ENCODE measurements at places on chromosomes 7 and 10.

- no peak for DNase-seq
These were observed 5.7 kb upstream of the ZYX start for GRCh38 chr7:143375298-143376034.

DNA sequence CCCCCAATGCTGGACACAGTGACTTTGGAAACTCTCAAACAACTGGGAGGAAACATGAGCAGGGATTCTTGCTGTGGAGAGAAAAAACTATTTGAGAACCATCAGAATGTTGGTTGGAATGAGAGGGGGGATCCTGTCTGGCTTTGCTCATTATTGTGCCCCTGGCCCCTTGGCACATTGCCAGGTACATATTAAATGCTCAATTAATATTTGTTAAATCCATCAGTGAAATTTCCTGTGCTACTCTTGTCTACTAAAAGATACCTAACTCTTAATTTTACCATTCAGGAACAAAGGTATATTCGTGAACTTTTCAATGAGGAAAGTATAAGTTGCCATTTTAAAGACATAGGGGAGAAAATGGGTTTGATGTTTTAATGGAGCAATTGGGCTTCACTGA, 329.4 kb downstream of the OTUD1 start:
- DNase-seq: no peak

DNA sequence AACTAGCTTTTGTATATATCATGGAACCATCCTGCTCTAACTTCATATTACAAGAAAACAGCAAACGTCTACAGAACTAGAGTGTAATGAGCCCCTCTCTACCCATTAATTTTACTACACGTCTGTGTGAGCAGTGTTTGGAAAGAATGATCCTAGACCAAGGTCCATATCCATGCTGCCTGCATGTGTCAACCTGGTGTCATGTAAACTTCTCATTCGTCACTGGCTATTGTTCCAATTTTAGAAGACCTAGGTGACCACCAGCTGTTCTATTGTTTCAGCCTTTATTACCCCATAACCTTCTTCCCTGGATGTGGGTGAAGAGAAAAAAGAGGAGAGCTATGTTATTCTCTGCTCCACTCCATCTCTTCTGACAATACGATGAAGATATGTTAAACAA, 77.1 kb downstream of the CREM start:
- no peak for DNase-seq

DNA sequence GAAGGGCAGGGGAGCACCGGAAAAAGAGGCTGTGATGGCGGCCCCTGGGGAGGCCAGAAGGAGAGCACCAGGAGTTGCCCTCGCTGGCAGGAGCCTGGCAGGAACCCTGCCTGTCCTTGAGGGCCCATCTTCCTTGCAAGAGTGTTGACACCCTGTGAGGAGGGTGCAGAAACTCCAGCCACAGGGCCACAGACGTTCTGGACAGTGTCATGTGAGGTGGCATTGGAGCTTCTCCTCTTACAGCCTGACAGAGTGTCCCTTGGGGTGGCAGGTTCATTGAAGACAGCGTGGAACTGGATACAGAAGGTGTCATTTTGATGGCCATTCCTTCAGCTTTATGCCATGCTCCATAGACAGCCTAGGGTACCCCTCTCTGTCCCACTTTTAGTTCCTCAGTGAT, 54.2 kb downstream of the RBM20 start:
- DNase-seq: no peak

DNA sequence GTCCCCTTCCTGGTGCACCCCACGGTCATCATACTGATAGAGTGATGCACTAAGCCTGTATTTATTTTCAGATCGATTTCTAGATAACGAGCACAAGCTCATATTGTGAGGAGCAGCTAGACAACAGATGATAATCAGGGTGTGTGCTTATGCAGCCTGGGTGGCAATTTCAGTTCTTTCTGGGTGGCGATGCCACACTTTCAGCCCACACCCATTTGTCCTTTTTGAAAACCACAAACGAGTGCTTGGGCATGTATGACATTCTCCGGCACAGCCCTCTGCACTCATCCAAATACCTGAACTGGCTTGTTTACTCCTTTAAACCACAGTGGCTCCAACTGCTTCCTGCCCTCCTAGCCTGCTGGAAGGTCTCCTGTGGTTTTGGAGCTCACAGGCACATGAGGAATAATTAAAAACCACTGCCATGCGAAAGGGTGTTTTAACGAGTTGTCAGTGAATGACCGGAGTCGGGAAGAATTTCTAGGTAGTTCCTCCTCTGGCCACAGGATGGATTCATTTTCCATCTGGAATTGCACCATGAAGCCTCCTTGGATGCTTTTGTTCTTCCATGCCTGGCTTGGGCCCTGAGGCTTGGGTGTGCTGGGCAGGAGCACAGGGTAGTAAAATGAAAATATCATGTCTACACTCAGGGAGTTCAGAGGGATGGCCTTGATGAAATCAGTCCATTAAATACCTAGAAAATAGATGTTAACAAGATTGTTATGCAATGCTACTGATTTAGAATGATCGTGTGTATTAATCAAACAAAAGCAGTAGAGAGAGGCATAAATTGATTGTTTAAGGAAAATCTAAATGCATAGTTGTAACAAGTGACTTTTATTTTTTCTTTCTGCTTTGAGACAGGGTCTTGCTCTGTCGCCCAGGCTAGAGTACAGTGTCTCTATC, 52.4 kb upstream of the ITGB1 start:
- no peak for DNase-seq

GRCh38 chr7:35691366-35691765, 3.6 kb downstream of the HERPUD2 start:
- no peak for DNase-seq

DNA sequence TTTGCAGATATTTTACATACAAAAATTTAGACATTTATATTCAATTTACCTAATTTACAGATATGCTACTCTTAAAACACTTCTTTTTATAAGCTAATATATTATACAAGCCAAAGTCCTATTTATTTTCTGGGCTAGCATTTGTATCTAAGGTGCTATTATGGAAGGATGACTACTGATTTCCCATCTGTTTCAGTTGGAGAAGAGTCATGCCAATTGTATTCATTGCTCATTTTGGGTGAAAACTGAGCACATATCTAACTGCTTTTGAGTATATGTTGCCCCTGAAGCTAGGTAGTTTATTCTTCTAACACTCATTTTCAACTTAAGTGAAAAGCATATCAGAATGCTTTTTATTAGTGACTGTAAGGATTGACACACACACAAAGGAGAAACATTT, 172.9 kb downstream of the CDK14 start:
- no peak for DNase-seq
